ENCODE measurements at places on chromosomes 16 and 17. TPM values are rescaled to one million over a fixed set of nuclear protein-coding genes. Genes with fewer than 3 reads are reported as not detected.

The LPCAT2 gene
- total RNA-seq, result 2.7 TPM

The IGFALS gene
- 0.22 TPM for total RNA-seq

The TRIM72 gene
- 0.12 TPM for total RNA-seq

The FKBP10 gene
- 0.51 TPM for total RNA-seq

The EVPLL gene
- not detected for total RNA-seq

The IGF2BP1 gene
- 0.10 TPM for total RNA-seq

The HEATR9 gene
- total RNA-seq, result 0.56 TPM

The MAPT gene
- 0.10 TPM for total RNA-seq

Measured in T-helper 1 cell treated with Interleukin-12 subunit alpha and Interleukin-12 subunit beta and Interleukin-4 antibody, amounts not matched to agents 30 ng/mL and 1 ng/mL, for 36 hours (primary cell).